ENCODE measurements at places on chromosomes 6 and 20.

DNA sequence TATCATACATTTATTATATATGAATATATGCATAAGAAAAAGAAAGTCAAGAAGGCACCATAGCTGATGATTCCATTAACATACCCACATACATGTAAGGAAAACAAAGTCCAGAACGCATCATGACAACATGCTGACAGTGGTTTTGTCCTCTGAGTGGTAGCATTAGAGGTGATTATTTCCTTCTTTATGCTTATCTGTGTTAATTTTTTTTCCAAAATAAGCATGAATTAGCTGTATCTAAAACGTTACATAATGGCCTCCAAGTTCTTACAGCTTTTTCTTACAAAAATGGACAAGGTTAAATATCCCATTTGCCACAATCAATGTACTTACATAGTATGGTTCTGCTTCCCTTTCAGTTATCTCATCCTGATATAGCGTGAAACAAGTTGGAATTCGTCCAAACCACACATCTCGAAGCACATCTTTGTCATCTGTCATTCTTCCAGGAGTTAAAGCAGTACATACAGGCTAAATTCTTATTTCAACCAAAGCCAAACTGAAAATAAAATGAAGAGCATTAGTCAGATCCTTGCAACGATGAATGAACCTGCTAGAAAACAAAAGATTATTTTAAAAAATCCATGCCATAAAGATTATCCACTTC is 9.7 kb downstream of the ATG5 start:
- peak; percentile 25 for DNase-seq

- no peak for DNase-seq
Observed at GRCh38 chr6:152721956-152722355, 24.3 kb downstream of the MYCT1 start.

- DNase-seq = no peak
Observed at GRCh38 chr6:153058291-153058690, 55.8 kb upstream of the MTRF1L start.

DNA sequence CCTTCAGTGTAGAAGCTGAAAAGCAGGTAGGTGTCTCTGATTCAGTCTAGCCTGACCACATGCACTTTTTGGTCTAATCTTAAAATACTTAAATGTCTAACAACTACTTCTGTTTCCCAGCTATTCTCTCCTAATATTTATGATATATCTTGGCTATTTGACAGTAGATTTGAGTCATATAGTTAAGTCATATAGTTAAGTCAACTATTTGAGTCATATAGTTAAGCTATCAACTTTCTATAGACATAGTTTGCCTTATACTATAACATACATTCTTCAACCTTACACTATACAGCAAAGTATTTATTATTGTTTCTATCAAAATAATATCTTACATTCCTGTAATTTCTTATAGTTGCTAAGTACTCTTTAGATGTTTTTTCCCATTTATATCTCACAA is 110.9 kb downstream of the GMDS start:
- no peak for DNase-seq

DNA sequence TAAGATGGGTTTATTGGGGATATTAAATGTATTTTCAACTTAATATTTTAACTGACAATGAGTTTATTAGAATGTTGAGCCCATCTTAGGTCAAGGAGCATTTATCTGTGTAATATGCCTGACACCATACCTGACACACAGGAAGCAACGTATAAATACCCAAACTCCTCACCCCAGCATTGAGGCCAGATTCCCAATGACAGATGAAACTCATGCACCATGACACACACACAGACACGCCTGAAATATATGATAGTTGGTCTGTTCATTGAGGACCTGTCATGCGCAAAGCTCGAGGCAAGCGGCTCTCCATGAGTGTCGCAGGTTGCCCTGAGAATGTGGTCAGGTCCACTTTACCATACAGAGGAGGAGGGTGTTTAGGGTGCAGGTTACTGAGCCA is 64.1 kb downstream of the GFOD1 start:
- no peak for DNase-seq
